ENCODE measurements at places on chromosomes 12 and 14. TPM values are rescaled to one million over a fixed set of nuclear protein-coding genes. Genes with fewer than 3 reads are reported as not detected.

DNA sequence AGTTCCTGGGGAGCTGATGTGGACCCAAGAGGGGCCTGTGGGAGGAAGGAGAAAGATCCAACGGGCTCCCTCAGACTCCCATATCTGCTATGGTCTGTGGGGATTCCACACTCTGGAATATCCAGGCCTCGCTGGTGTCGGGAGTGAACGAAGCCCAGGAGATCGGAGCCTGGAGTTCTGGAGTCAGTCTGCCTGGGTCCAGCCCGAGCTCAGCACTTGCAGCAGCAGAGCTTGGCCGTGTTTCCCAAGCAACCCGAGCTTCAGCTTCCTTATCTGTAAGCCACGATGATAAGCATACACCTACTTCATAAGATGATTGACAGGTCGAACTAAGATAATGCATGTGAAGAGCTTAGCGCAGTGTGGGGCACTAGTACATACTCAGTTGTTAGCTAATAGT lies 10.1 kb downstream of the LTBP2 start:
- no peak for DNase-seq

- no peak for DNase-seq
Measured at GRCh38 chr14:55201219-55202101, 10.1 kb upstream of the DLGAP5 start.

DPY19L2 gene
- 7.9 TPM for total RNA-seq

DNA sequence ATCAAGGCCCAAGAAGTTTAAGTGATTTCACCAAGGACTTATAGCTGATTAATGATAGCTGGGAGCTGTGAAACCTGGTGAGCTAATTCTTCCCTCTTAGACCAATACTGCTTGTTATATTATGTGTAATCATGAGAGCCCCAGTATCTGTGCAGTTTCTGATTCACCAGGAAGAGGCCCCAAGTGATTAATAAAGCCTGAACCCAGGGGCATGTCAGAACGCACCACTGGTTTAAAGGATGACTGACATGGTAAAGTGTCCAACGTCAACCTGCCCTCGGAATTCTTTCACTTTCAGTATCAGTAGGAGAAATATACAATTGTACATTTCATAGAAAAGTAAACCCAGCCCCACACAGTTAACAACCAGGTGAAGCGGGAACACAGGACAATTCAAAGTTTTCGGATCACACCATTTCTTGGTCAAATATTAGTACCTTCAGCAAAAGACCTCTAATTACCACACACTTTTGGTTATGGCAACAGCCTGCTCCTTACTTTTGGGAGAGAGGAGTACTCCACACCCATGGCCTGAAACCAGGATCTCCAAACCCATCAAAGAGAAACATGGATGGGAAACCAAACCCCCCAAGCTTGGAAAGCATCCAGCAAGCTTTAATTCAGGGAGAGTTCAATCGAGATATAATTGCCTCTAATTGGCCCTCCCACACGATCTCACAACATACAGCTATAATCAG lies 28.5 kb downstream of the TMCC3 start:
- no peak for DNase-seq

DNA sequence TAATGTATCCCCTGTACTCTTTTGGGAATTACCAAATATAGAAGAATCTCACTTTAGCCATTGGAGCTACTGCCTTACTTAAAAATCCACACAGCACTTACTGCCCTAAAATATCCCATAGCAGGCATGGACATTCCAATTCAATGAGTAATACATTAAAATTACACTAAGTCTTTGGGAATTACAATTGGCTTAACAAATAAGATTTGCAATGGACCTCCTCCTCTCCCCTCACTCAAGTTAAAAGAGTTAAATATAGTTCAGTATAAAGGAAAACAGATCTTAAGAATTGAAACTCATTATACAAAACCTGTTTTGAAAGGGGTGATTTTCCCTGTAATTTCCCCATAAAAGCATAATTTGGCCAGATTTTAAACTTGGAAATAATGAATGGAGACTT lies 477.1 kb downstream of the SLC16A7 start:
- no peak for DNase-seq

- no peak for DNase-seq
Measured at GRCh38 chr12:109605016-109605415, 31.4 kb downstream of the MVK start.

- no peak for DNase-seq
Measured at GRCh38 chr12:50984586-50985298, 32.4 kb downstream of the HIGD1C start.

TAS2R8 gene
- total RNA-seq = not detected

DNA sequence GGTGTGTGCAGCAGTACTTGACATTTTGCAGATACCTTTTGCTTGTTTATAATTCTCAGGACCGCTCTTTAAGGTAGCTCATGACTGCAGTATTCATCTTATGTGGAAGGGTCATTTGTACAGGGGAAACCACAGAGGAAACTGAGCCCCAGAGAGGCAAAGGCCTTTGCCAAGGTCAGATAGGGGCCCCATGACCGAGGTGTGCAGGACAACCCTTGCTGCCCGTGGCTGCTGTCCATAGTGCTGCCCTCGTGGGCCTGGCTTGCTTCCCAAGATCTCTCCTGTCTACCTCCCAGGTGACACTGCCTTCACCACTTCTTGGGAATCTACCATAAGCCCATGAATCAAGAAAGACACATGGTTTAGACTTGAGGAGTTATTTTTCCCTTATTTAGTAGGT lies 198.7 kb upstream of the BCL2L14 start:
- DNase-seq = no peak

OTUB2 gene
- total RNA-seq = 0.42 TPM

OR6C2 gene
- total RNA-seq = not detected

- DNase-seq = no peak
Measured at GRCh38 chr14:74521756-74522155, 28.2 kb downstream of the ISCA2 start.

LBHD2 gene
- total RNA-seq = not detected

DNA sequence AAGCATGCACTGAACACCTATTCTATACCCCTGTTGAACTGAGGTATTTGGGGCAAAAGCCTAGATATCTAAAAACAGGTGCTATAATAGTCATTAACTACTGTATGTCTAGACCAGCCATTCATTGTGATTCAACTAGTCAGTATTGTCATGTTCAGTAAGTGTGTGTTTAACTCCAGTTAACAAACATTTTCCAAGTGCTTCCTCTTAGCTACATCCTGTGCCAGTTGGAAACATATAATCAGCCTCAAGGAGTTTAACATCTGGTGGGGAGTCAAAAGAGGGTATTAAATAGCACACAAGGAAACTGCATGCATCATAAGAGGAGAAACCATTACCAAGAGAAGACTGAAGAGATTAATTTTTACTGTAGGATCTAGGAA lies 20.4 kb downstream of the TMTC1 start:
- DNase-seq = no peak

- peak; percentile 92 for DNase-seq
Measured at GRCh38 chr14:89720741-89721729, 233.5 kb downstream of the EFCAB11 start.

GRCh38 chr12:30748147-30748546 lies 6.6 kb downstream of the CAPRIN2 start:
- no peak for DNase-seq

DNA sequence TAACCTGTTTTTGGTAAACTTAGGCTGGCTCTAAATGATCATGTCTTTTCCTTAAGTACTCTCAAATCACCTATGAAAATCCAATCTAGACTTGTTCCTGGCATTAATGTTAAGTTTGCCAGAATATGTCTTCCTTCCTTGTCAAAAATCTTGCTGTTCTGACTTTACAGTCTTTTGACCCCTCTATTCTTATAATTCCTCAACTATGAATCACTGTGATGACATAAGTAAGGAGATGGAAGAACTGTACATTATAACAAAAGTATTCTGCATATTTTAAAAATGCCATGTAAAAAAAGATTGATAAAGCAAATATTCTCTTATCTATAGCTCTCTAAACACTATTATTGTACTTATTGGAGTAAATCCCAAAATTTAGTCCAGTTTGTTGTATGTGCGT lies 51.4 kb upstream of the BAZ1A start:
- no peak for DNase-seq

PHETA1 gene
- total RNA-seq = 5.8 TPM

- DNase-seq = no peak
Measured at GRCh38 chr12:22684140-22685118, 59.5 kb downstream of the ETNK1 start.

DNA sequence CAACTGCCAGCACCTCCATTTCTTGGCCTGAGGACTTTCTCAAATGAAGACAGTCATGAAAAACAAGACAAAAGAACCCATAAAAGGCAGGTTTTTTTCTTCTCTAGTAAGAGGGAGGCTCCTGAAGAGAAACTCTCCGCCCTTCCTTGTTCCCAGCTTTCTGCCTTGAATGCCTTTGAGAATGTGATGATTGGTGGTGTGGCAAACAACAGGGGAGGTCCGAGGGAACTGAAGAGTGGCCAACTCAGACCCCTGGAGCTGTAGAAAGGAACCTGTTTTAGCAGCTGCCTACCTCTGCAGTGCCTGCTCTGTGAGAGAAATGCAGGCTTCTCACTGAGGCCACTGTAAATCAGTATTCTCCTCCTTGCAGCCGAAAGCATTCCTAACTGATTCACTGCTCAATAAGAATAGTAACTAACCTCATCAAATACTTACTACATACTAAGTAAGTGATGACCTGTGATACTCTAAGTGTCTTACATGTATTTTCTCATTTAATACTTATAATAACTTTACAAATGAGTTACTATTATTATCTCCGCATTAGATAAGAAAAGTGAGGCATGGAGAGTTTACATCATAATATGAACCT lies 16.7 kb upstream of the ERC1 start:
- DNase-seq = no peak

SPRYD4 gene
- total RNA-seq = 1.4 TPM

GRCh38 chr14:33210311-33210710 lies 271.6 kb downstream of the NPAS3 start:
- no peak for DNase-seq

DNA sequence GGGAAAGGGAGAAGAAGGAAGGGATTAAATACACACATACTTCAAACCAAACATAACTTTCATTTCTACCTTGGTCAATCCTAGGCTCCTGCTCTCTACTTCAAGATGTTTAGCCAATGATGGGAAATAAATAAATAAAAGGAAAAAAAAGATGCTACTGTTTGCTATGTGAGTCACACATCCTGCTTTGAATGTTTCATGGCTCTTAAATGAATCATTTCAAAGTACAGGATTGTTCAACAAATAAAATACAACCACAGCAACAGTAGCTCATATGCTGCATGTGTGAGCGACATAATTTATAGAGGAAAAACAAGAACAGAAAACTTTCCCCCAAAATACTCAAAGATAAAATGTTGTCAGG lies 54.3 kb upstream of the NPFF start:
- DNase-seq = no peak

DNA sequence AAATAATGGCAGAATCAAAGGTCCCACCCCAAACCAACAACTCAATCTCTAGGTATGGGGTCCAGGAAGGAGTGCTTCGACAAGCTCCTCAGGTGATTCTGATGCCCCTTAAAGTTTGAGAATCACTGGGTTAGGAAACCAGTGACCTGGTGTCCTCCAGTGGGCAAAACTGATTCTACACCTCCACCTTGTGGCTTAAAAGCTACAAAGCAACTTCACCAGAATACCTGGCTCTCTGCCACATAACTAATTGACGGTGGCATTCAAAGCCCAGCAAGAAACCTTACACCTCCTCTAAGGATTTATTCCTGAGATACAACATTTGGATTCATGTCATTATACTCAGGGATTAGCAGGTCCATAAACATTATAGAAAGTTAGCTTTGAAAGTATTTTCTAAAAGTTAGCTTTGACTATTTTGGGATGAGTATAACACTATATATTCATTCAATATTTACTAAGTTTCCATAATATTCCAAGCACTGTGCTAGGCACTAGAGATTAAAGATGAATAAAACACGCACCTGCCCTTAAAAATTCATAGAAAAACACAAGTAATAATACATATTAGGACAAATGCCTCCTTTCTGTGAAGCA lies 45.4 kb downstream of the DCAF5 start:
- DNase-seq = no peak

GLIPR1L2 gene
- total RNA-seq = 4.5 TPM

GRCh38 chr14:37985826-37986470 lies 221.8 kb upstream of the SSTR1 start:
- DNase-seq = no peak

MGST1 gene
- total RNA-seq = 65.9 TPM

IL23A gene
- total RNA-seq = not detected

- no peak for DNase-seq
Measured at GRCh38 chr14:91402771-91403600, 14.6 kb downstream of the CCDC88C start.

GRCh38 chr12:48349471-48349870 lies 1.2 kb downstream of the ZNF641 start:
- DNase-seq = no peak

GRCh38 chr12:49098035-49098451 lies 3.4 kb upstream of the DHH start:
- DNase-seq = no peak

DNA sequence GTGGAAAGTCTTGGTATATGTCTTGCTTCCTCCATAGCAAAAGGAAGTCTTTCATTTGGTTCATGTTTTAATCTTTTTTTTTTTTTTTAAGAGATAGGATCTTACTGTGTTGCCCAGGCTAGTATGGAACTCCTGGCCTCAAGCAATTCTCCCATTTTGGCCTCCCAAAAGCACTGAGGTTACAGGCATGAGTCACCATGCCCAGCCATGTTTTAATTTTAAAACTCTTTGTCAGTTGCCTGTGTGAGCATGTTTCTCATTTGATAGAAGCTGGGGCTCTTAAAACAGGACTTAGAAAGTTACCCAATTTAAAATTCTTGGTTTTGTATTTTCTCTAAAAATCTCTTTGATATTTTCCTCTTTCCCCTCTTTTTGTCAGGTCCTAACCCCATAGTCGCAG lies 45.0 kb upstream of the REP15 start:
- no peak for DNase-seq

DNA sequence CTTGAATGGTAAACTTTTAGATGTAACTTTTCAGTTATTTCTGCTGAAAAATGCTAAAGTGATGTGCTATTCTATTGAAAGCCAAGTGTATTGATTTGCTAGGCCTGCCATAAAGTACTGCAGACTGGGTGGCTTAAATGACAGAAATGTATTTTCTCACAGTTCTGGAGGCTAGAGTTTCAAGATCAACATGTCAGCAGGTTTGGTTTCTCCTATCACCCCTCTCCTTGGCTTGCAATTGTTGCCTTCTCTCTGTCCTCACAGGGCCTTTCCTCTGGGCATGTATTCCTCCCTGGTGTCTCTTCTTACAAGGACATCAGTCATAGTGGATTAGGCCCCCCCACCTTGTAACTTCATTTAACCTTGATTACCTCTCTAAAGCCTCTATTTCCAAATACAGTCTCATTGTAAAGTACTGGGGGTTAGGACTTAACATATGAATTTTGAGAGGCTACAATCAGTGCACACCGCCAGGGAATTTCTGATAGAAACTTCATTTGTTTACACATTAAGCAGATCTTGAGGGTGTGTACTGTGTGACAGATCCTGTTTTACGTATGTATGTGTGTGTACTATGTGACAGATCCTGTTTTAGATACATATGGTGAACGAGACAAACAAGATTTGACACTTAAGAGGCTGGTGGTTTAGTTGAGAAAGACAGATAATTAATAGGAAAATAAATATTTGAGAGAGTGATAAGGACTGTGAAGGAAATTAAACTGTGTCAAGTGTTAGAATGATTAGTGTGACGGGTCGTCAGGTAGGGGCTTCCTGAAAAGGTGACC lies 49.5 kb downstream of the ADIPOR2 start:
- DNase-seq = no peak

Data from esophagus muscularis mucosa (tissue), 4 donors.